ENCODE measurements at places on chromosomes 2 and 18.

DNA sequence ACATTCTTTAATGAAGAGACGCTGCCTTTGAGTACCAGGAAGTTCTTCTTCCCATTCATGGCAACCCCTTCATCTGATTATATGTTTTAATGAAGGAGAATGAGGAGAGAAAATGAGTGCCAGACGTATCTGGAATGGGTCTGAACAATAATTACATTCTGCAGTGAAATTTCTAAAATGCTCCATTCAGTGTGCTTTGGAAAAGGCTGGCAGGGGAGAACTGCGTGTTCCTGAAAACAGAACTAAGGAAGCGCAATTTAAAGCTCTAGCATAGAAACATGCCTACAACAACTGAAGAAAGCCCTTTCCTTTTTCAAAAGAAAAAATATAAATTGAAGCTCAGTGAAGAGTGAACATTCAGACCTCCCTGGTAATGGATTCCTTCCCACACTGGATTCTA, 58.8 kb downstream of the BOD1L2 start:
- no peak for DNase-seq

DNA sequence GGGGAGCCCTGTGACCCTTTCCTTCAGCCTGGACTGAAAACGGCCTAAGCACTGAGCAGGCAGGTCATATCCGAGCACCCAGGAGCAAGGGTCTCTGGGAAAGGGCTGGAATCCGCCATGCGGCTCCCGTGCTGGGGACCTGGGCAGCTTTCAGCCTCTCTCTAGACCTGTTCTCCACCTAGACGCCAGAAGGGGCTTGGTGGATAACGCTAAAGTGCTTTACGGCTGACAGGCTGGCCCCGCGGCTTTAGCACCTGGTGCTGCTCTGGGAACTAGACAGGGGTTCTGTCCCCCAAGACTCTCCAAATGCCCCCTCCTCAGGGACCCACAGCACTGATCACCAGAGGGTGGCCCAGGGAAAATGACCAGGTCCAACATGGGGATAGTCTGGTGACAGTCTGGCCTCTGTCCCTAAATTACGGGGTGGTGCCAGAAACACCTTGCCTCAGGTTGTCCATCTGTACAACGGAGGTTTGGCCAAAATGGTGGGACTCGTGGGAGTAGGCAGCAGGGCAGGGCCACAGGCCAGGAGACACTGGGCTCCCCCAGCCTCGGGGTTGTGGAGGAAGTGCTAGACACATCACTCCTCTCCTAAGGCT, 13.0 kb downstream of the SDC1 start:
- DNase-seq, result no peak

DNA sequence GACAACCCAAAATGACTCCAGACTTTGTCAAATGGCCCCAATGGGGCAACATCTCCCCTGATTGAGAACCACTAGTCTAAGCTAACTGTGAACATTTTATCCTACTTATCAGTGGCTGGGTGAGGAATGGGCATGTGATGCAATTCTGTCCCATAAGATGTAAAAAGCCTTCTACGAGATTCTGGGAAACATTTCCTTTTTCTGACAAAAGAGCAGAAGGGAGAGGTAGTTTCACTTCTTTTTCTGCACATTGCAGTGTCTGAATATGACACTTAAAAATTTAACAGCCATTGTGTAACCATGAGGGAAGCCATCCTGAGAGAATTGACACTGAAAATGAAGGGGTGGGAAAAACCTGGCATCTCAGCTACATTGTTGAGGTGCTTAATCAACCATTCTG, 17.3 kb upstream of the MARCHF4 start:
- DNase-seq, result no peak

DNA sequence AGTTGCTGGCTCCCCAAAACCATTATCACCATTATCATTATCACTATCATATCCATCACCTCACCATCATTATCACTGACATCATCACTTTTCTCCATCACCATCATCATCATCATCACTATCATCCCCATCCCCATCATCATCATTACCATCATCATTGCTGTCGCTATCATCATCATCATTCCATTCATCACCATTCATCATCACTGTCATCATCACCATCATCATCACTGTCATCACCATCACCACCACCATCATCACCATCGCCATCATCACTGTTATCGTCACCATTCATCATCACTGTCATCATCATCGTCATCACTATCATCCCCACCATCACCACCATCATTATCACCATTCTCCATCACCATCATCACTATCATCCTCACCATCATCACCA, 9.0 kb downstream of the HPCAL1 start:
- no peak for DNase-seq

DNA sequence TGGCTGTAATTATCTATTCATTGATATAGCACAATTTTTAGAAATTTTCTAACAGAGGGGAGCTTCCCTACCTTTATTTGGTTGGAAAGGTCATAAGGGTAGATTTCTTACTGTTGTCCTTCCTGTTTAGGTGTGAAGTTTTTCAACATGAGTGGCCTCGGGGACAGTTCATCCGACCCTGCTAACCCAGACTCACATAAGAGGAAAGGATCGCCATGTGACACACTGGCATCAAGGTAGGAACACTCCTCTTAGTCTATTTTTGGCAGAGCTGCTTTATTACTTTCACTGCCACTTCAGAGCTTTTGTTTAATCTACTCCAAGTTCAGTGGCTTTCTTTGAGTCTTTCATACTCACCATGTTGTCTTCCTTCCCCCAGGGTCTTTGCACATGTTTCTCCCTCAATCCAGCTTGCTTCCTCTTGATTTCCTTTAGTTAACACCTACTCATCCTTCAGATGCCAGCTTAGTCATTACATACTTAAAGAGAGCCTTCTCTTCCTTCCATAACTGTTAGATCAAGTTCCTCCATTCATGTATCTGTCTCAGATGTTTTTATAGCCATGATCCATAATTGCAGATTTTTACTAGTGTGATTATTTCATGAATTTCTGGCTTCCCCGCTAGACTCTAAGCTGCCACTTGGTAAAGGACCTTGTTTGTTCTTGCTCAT, 134.5 kb downstream of the PTRHD1 start:
- no peak for DNase-seq

- no peak for DNase-seq
Measured at GRCh38 chr2:6623746-6624145, 242.0 kb downstream of the CMPK2 start.

DNA sequence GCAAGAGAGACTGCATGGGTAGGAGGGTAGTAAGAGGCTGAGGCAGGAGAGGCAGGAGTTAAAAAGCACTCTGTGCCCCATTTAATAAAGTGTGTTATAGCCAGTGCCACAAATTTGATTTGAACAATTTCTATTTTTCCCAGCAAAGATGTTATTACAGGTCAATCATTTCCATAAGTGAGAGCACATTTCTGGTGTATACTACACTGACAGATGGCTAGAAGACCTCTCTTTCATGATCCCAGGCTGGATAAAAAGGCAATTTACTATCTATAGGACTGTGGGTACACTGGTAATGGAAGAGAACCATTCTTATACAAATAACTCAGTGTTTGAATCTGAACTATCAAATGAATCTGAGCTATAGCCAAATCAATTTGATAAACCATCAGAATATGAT, 176.2 kb downstream of the FSHR start:
- no peak for DNase-seq

- DNase-seq, result peak; percentile 84
Measured at GRCh38 chr18:48997985-48998831, 47.4 kb upstream of the SMAD7 start.

GRCh38 chr2:81437456-81438000, 1133.0 kb upstream of the LRRTM1 start:
- no peak for DNase-seq

GRCh38 chr2:32732912-32733472, 105.1 kb downstream of the TTC27 start:
- DNase-seq, result no peak

- no peak for DNase-seq
Measured at GRCh38 chr18:74976331-74976909, 232.5 kb downstream of the PTGR3 start.

GRCh38 chr2:120469426-120469825, 123.5 kb downstream of the INHBB start:
- no peak for DNase-seq

DNA sequence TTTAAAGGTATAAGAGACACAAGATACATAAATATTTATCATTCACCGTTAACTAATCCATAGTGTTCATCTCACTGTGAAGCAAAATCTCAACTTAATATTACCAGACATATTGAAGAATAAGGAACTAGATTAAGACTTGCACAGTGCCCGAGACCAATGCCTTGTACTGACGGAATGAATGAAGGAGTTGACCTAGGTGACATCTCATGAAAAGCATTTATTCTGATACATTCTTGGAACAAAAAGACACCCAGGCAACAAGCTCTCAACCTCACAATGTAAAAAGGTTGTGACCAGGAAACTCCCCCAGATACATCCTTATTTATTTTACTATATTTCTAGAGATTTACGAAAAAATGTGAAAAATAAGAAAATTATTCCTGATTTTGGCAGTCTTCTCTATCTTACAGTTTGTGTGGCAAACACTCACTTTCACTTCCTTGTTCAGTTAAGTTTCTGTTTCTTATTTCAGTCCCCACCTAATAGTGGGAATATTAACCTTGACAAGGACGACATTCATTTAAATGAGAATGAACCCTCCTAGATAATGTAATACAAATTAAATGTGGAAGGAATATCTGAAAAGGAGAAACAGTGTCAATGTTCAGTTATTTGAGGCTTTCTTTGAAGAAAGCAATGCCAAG, 28.4 kb downstream of the M1AP start:
- no peak for DNase-seq

DNA sequence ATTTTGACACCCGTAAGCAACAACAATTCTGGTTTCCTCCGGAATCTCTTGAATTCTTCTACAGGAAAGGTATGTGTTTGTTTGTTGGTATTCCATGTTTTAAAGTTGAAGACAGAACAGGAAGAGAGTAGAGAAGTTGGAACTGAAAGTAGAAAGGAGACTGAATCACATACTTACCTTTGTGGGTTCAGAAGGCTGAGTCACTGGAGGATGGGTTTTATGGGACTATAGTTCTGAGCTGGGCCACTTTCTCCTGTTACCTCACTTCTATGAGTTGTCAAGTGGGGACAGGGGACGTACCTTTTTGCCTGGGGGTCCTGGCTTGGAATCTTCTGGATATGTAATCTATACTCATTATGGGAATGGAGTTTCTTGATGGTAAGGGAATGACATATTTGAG, 40.9 kb downstream of the KDM3A start:
- DNase-seq, result no peak

DNA sequence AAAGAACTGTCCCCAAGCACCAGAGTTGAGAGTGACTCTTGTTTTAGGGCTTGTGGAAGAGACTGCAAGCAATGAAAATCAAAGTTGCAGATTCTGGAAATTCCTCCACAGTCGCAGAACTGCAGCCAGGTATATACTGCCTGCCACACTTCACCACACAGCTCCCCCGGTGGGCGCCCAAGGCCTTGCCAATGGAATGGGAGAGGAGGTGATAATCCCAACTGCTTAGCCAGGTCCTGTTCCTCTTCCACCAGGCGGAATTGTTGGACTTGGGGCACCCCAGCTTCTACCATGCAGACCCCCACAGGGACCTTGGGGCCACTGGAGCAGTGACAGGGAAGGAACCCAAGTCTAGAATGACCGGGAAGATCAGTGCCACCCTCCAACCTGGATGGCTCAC, 4.8 kb upstream of the PDIA6 start:
- DNase-seq, result no peak

DNA sequence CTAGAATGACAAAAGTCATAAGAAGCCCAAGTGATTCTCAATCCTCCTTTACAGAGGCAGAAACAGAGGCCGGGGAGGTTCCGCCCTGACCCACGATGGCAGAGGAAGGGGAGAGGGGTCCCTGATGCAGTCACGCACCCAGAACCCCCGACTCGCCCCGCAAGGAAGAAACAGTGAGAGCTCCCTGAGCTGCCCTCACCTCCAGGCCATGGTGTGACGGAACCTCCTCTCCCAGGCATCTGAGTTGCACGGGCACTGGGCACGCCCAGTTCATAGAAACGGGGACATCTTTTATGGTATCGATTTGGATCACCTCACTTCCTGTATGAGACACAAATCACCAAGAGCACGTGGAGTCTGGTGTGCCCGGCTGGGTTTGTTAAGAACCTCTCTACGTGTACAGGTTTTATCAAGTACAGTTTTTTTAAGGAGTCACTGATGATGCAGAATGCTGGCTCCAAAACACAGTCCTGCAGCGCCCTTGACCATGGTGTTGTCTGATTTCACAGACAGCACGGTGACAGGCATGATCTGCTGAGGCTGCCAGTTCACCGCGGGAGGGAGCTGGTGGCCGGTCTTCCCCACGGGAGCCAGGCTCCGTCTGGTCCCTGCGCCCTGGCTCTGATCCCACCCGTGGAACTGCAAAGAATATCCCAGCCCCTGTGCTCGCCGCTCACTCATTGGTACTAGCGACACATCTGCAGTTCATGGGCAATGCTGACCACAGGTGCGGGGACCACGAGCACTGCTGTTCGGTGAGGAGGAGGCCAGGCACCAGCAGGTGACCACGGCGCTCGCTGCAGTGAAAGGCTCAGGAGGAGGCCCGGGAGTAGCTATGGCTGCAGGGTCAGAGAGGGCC, 35.6 kb downstream of the PXDN start:
- no peak for DNase-seq

DNA sequence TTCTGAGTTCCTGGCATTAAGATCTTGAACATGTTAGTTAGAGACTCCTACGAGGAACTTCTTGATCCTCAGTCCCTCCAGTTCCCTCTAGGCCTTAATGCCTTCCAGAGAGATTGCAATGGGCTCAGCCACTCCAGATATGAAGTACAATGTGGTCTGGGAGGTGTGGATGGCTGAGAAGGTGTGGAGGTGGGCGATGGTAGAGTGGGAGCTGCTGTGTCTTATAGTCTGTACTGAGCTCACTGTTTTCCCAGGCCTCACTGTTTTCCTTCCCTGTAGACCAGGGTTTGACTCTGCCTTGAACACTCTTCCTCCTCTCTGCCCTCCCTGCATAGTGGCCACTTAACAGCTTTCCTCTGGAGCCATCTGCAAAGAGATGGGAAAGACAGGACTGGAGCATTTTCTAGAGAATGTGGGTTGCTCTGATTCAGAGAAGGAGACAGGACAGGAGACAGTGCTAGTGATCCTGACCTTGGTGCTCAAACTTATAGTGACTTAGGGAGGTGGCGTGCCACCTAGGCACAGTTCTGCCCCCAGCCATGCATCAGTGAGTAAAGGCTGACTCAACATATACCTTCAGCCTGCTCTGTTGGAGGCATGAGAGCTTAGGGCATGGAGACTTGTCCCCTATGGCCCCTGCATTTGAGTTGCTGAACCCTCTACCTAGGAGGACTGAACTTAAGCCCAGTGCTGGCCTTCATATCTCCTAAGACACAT, 129.7 kb downstream of the TDRD15 start:
- no peak for DNase-seq

- DNase-seq, result no peak
Measured at GRCh38 chr2:199404841-199405240, 52.9 kb downstream of the SATB2 start.

- DNase-seq, result peak; percentile 50
Measured at GRCh38 chr2:46379213-46380037, 82.2 kb downstream of the EPAS1 start.

GRCh38 chr2:189608170-189608569, 27.6 kb upstream of the SLC40A1 start:
- DNase-seq, result no peak

- DNase-seq, result no peak
Measured at GRCh38 chr2:20585710-20586594, 64.9 kb downstream of the HS1BP3 start.

GRCh38 chr2:178997477-178997876, 52.5 kb downstream of the CCDC141 start:
- no peak for DNase-seq

Data from NCI-H446 (cell line).